Femur (tissue), 1 donor: ENCODE measurements at places on chromosomes 5 and 9.

DNA sequence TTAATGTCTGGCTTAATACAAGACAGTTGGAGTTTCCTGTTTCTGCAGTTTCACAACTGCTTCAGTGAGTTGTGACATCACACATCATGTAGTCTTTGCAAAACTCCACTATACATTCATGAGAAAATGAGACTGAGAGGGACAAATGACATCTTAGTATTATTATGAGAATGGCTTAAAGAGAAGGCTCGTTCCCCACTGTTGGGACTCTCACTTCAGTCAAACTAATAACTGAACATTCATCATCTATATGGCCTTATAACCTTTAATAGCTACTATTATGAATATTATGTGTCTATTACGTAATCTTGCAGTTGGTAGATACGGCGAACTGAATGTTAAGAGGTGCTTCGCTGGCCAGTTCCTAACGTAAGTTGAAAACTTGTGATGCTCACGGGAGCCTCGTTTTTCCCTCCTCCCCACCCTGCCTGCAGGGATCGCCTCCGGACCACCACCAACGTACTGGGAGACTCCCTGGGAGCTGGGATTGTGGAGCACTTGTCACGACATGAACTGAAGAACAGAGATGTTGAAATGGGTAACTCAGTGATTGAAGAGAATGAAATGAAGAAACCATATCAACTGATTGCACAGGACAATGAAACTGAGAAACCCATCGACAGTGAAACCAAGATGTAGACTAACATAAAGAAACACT, 79.4 kb downstream of the SLC1A3 start:
- no peak for DNase-seq

GRCh38 chr5:89213573-89213972, 330.6 kb upstream of the MEF2C start:
- peak; percentile 79 for DNase-seq

- DNase-seq: no peak
Measured at GRCh38 chr9:37002413-37003217, 31.5 kb downstream of the PAX5 start.

DNA sequence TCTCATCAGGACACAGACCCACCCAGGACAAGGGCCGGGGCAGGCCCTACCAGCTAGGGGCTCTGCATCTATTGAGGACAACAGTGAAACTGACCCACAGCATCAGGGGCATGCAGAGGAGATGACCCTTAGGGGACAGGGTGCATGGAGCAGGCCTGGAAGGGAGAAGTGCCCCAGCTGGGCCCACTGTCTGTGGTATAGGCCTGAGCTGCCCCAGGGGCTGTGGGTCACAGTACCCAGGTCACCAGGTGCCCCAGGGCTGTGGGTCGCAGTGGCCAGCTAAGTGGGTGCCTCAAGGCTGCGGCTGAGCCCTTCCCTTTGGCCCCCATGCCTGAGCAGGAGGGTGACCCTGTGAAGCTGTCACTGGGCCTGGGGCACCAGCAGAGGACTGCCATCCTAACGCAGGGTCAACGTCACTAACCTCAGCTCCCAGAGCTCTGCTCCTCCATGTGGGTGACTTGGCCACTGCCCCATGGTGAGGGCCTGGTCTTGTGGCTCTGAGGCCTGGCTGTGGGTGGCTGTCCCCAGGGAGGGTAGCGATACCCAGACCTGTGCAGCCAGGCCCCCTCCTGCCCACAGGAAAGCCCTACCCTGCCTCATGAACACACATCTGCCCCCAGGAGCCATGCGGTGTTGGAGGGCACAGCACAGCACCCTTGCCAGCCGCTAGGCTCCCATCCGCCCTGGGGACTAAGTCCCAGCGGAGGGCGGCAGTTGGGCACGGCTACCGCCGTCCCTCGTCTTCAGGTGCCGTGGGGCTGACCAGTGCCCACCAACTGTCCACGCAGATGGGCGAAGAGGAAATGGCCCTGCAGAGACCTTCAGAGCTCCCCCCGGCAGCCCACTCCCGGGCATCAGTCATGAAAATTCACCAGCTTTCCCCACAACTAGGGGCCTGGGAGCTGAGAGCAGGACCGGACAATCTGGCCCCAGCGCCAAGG, 4.9 kb downstream of the EDF1 start:
- DNase-seq: peak; percentile 19

- DNase-seq: peak; percentile 27
Measured at GRCh38 chr9:111000202-111000601, 38.1 kb downstream of the LPAR1 start.

DNA sequence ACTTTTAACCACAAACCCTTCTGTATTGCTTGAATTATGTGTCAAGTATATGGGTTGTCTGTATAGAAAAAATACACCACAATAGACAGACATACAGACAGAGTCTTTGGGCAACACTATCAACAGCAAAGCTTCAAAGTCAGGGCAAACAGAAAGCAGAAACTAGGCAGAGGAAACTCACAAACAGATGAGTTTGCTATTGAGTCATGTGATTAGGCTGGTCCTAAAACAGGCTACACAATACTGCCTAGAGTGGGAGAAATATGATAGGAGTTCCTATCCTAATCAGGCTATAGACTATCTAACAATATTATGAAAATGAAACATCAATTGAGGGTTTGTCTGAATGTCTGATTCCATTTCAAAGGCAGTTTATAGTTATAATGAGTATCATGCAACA, 156.4 kb downstream of the EDIL3 start:
- DNase-seq: no peak

- DNase-seq: no peak
Measured at GRCh38 chr5:125011419-125011818, 265.0 kb upstream of the ZNF608 start.

- no peak for DNase-seq
Measured at GRCh38 chr9:88372103-88372654, 16.1 kb upstream of the SPIN1 start.

DNA sequence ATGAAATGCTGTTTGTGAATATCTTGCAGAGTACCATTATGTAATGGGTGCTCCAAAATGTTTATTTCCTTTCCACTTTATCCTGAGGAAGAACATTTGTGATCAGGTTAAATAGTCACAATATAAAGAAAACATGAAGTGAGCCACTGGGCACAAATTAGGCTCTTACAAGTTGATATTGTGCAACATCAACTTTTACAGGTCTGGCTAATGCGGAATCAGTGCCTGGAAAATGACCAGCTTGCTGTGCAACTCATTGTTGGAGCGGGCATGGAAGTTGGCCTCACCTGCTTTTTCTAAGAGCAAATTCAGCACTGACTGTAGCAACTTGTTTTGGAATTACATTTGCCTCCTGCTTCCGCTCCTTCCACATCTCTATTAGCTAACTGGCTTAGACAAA, 216.9 kb upstream of the PLPPR1 start:
- DNase-seq: no peak

DNA sequence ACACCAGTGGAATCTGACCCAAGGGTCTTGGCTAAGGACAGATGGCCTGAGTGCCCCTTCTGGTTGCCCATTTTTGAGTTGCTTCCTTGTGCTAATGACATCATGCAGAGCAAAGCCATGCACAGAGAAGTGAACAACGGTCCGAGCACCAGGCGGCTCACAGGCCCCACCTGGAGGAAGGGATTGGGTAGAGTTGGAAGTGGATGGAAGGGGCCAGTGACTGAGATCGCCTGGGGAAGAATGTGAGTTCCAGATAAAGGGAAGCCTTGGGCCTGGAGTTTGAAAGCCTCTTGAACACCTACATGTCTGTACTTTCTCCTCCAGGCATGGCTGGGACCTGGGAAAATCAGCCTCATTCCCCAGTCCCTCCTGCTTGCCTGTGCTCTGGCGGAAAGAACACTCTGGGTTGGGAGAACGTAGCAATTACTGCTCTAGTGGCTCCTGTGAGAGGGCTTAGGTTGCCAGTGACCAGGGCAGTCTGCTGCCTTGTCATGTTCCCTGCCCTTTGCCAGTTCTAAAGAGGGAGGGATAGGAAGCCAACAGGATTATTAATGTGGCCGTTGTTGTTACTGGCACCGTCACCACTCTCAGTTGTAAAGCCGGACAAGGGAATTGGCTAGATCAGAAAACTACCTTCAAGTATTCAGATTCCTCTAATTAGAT, 62.5 kb upstream of the PTPN3 start:
- DNase-seq: no peak

GRCh38 chr5:176822041-176822792, 11.9 kb downstream of the UNC5A start:
- no peak for DNase-seq

GRCh38 chr5:28208356-28208755, 1170.0 kb upstream of the CDH9 start:
- no peak for DNase-seq

DNA sequence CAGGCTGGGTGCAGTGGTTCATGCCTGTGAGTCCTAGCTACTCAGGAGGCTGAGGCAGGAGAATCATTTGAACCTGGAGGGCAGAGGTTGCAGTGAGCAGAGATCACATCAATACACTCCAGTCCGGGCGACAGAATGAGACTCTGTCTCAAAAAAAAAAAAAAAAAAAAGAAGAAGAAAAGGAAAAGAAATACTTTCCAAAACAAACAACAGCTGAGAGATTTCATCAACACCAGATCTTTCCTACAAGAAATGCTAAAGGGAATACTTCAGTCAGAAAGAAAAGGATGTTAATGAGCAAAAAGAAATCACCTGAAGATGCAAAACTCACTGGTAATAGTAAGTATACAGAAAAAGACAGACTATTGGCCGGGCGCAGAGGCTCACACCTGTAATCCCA, 8.4 kb downstream of the CCIN start:
- no peak for DNase-seq

GRCh38 chr5:149617760-149618306, 36.5 kb downstream of the ARHGEF37 start:
- no peak for DNase-seq

DNA sequence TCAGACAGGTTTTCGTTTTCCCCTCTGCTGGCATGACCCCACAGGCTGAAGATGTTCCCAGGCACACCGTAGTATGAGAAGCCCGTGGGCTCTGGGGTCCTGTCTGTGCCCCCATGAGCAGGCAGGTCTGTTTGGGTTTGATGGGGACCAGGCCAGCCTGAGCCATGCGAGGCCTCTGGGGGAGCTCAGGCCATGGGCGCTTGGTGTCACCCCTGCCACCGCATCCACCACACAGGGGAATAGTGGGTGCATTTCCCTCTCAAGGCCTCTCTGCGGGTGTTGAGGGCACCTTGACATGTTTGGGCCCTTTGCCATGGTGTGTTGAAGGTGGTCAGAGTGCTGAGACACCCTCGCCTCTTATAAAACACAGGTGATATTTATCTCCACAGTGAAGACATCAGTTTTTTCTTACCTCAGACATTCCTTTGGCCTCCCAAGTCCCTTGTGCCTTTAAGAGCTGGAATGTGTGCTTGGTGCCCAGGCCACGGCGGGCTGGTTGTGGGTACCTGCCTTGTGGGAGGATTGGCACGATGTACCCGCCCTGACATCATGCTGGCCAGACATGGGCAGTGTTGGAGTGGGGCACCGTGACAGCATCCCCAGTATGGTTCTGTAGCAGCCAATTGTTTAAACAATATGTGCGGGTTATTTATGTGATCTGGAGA, 68.3 kb downstream of the WNK2 start:
- DNase-seq: peak; percentile 22

GRCh38 chr5:2459251-2459650, 292.2 kb downstream of the IRX2 start:
- DNase-seq: no peak

- no peak for DNase-seq
Measured at GRCh38 chr5:154406826-154407225, 39.0 kb upstream of the SAP30L start.

GRCh38 chr5:152462021-152462721, 57.1 kb upstream of the NMUR2 start:
- DNase-seq: no peak

DNA sequence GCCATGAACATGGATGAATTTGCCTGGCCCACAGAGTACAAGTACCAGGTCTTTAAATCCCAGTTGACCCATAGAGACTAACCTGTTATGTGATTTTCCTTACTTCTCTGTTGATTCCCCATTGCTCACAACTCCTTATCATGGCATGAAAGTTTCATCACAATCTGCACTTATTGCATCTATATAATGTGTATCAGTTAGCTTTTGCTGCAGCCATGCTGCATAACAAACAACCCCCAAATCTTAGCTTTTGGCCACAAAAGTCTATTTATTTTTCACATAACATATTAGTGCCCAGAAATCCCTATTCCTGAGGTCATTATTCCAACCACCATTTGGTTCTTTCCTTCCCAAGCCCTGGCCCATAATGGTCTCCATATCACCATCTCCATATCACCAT, 3.7 kb downstream of the GGTA1 start:
- no peak for DNase-seq

- no peak for DNase-seq
Measured at GRCh38 chr5:505951-506525, 18.2 kb downstream of the SLC9A3 start.

DNA sequence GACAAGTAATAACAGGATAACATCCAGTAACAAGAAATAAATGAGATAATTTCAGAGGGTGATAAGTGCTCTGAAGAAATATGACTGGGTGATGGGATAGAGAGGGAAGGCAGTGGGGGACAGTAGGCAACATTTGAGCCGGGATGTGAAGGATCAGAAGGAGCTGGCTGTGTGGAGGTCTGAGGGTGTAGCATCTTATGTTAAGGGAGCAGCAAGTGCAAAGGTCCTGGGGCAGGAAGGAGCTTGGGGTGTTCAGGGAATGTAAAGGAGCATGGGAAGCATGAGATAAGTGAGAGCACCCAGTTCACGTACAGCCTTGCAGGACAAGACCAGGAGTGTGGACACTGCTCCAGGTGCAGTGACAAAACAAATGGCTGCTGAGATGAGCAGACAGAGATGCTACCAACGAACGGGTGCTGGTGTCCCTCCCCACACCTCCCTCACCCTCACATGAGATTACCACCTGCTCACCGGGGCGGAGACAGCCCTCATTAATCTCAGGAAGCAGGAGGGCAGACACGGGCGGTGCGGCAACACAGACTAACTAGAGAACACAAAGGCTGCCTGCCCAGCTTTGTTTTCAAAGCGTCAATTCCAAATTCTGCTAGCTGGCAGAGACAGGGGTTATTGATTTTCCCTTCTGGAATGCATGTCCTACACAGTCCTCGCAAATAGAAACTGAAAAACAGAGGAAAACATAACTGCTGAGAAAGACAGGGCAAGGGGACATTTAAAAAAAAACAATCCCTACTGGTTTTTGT, 298.1 kb upstream of the PANK3 start:
- DNase-seq: peak; percentile 40

GRCh38 chr5:131265311-131265803, 1.5 kb downstream of the CDC42SE2 start:
- DNase-seq: no peak

DNA sequence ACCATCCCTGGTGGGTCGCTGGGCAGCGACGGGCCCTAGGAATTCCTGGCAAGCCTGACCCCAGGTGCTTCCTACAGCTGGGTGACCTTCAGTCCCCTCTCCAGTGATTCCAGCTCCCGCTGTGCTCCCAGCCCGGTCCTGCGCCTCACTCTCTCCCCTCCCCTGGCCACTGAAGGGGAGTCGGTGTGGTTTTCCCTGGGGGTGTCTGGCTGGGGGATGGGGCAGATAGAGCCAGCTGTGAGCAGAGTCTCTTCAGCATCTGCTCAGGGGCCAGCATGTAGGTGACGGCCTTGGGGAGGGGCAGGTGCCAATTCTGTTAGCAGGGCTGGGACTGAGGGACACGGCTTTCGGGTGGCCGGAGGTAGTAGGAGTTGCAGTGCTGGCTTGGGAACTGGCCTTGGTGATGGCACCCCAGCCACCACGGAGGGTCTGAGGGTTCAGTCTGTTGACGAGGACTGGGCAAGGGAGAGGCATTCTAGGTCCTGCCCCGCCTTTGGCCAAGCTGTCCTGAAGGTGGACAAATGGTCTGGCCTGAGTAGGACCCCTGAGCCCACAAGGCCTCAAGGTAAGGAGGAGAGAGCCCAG, 3.2 kb downstream of the GPSM1 start:
- DNase-seq: no peak
